ENCODE measurements at places on chromosomes 6 and 20.

GRCh38 chr6:7106752-7107577 lies 796 bp upstream of the RREB1 start:
- DNase-seq: no peak

- no peak for DNase-seq
These were observed 199.8 kb upstream of the POU3F2 start for GRCh38 chr6:98634569-98634968.

GRCh38 chr20:20691477-20692235 lies 20.8 kb downstream of the RALGAPA2 start:
- no peak for DNase-seq

- DNase-seq: no peak
These were observed 62.6 kb downstream of the FAM50B start for GRCh38 chr6:3911614-3912336.

DNA sequence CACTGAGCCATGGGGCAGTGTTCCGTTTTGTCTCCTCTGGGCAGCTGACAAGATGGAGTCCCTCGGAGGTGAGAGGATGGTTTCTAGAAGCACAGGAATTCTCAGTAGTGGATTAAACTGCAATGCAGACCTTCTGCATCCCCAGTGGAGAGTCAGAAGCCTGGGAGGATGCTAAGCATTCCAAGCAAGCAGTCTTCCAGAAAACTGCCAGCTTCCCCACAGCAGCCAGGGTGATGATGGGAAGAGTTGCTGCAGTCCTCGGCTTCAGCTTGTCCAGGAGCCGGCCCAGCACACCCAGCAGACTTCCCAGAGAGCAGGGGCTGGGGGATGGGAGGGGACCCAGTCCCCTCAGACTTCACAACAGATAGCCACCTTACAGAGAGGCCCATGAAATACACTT lies 163.6 kb downstream of the LY86 start:
- DNase-seq: no peak

DNA sequence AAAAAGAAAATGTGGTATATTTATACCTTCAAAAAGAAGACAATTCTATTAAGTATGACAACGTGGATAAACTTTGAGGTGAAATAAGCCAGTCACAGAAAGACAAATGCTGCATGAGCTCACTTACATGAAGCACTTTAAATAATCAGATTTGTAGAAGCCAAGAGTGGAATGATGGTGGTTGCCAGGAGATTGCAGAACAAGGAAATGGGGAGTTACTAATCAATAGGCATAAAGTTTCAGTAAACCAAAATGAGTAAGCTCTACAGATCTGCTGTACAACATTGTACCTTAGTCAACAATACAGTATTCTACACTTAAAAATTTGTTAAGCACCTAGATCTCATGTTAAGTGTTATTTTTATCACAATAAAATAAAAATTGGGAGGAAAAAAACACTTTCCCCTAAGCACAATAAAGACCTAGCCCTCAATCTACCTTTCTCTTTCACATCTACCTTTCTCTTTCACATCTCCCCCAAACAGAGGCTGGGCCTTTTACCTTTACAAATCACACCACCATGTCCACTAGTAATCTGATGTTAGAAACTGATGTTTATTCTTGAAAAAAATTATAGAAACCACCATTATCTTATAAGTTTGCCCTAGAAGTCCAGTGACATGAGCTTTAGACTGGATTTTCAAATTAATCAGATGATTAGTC lies 73.9 kb downstream of the PKIB start:
- DNase-seq: no peak

GRCh38 chr20:48080583-48080982 lies 295.3 kb upstream of the SULF2 start:
- DNase-seq: no peak

GRCh38 chr6:6221787-6222535 lies 98.5 kb downstream of the F13A1 start:
- no peak for DNase-seq
